ENCODE measurements at places on chromosomes 6 and 20.
A peak's percentile ranks its signal among the peaks of the same experiment; 100 is the strongest.

DNA sequence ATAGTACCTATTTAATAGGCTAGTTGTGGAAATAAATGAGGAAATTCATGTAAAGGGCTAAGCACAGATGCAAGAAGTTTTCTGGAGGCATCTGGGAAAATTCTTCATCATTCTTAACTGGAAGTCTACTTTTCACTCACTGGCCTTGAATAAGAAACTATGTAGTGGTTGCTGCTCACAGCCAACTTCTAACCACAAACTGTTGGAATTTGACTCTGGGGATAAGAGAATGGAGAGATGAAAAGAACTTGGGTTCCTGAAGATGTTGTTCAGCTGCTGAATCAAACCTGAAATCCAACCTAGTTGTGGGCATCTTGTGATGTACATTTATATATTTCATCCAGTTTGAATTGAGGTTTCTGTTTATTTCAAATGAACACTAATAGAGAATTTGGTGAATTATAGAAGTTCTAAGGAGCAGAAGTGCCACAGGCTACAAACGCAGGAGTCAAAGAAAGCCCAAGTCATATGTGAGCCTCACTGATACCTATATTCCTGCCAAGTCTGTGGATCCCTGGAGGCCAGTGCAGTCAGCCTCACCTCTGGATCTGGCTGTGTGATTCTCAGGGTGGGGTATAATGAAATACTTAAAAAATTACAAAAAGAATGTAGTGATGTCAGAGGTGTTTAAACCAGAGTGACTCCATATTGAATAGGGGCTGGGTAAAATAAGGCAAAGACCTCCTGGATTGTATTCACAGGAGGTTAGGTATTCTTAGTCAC is 18.7 kb upstream of the MEI4 start:
- DNase-seq = no peak

DNA sequence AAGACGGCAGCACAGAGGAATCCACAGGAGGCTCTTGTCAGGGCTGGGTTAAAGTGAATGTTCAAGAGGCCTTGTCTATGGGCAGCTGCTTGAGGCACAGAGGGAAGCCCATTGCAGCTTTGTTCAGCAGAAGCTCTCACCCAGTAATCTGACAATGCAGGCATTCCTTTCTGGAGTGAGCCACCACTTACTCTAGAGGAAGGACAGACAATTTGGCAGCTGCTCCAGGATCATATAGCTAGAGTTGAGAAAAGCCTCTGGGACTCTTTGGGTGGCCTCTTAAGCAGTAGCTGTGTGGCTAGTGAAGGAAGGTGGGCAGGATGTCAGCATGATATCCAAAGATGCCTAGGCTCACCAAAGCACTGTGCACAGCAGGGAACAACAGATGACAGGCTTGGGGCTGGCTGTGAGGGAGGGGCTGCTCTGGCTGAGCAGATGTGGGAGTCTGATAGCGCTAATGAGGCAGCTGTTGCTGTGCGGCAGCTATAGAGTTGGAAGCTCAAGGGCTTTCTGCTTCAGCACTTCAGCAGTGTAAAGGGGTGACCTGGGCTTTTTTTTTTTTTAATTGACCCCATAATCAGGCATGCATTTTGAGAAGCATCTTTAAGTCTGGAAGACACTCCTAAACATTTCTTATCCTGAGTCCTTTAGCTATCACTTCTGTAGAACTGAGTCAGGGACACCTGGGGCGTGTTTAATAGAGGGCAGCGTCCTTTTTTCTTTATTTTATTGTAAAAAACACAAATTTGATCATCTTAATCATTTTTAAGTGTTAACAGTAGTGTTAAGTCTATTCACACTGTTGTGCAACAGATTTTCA is 27.2 kb downstream of the CMTR1 start:
- no peak for DNase-seq

DNA sequence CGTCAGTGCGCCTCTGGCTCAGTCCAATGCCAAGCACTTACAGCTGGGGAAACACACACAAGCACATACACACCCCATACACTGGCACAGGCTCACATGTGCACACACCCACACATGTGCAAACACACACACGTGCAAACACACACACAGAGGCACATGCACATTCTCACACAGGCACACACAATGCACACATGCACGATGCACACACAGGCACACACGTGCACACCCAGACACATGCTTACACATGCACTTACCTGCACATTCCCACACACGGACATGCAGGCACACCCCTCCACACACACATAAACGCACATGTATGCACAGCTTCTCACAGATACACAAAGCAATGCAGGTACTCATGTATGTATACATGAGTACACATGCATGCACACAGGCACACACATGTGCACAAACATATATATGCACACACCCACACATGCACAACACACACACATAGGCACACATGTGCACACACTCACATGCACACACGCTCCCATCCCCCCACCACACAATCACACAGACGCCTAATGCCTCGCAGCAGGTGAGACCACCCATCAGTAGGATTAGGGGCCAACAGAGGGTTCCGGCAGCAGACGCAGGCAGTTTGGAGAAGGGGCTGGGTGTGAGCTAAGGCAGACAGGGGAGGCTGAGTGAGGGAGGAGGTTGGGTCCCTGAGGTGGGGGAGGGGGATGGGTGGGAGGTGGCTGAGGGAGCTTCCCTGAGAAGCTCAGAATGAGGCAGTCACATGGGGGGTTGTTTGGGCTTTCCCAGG is 71.2 kb upstream of the SLCO4A1 start:
- no peak for DNase-seq

DNA sequence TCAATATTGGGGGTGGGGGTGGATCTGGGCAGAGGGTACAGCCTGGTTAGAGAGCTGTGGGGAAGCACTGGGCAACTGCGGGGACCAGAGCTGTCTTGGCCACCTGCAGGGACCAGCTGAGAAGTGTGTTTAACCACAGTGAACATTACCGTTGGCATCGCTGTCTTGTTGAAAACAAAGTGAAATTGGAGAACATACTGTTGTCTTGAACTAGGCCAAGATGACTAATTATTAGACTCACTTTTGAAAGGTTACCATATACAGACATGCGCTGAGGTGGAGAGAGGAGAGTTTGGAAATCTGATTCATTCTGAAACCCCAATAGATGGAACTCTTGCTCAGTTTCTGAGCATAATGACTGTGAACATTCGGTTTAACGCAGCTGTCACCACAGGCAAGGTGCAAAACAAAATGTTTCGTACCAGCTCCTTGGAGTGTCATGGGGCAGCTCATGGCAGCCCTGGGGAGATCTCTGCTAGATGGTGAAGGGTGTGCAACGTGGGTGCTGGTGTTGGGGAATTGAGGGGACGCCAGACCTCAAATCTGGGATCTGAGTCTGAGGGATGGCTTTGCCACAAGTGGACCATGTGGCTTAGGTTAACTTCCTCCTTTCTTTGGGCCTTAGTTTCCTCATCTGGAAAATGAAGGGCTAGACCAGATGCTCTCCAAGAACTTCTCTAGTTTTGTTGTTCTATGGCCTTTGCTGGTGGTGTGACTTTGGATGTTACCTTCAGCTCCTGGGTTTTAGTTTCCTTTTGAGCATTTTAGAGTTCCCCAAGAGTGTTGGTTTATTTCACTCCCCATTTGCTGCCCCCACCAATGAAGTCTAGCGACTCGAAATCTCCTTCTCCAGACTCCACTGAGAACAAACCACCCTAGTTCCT is 24.6 kb upstream of the GTSF1L start:
- DNase-seq = peak; percentile 16

DNA sequence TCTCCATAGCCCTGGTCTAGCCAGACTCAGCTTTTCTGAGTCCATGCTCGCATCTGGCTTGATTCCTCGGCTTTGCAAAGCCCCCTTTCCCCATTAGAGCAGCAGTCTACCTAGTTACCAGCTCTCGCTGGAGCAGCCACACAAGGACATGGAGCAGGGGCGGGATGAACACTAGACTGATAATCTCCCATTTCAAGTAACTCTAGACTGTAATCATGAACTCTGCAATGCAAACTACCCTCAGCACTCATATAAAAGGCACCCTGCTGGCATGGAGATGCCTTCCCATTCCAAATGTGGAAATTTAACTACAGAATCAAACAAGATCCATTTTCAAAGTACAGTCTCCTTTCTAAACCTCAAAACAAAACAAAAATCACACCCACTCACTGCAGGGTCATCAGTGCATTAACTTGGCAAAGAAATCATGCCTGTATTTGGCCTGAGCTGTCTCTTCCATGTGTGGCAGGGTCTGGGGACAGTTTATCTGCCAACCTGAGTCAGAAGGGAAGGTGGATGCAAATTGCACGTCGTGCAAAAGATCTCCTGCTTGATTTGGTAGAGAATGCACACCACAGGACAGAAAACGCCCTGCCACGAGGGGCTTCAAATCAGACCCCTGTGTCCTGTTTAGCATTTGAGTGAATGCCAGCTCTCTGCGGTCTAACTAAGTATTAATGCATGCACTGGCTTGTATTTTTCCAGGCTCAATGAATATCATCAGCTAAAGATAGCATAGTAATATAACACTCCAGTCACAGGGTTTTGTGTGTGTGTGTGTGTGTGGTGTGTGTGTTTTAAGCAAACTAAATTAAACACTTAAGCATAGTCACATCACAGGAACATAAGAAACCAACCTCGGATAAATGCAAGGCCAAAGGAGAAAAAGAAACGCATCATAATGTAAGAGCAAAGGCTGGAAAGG is 85.3 kb downstream of the MYLK4 start:
- no peak for DNase-seq

DNA sequence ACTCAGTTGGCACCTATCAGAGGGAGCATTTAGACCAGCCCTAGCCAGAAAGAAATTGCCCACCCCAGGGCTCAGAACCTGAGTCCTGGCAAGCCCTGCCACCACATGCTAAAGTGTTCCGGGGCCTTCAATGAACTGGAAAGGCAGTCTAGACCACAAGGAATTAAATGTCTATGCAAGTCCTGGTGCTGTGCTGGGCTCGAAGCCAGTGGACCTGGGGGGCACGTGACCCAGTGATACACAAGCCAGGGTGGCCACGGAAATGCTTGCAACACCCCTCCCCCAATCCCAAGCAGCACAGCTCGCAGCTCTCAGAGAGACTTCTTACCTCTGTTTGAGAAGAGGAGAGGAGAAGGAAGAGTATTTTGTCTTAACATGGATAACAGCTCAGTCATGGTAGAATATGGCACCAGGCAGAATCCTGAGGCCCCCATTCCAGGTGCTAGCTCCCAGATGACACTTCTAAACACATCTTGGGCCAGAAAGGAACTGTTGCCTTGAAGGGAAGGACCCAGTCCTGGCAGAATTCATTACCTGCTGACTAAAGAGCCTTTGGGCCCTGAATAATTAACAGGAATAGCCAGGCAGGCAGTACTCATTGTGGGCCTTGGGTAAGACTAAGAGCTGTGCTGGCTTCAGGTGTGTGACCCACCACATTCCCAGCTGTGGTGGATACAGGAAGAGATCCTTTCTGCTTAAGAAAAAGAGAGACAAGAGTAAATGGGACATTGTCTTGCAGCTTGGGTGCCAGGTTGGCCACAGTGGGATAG is 111.3 kb downstream of the BTBD9 start:
- no peak for DNase-seq

DNA sequence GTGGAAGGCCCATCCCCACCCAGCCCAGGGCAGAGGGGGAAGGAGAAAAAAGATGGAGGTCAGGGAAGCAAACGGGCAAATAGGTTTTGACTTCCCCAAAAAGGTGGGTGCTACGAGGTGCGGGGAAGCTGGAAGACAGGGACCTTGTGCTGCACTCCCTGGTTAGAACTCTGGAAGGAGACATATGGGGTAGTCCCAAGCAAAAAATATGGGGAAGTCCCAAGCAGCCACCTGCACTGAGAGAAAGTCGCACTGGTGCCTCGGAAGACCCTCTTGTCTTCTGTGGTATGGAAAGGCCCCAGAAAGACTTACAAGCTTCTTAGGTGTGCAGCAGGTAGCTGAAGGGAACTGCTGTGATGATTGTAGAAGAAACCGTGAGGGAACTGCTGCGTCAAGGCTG is 93.8 kb upstream of the CEP85L start:
- DNase-seq = no peak

GRCh38 chr6:56541741-56542360 is 100.8 kb downstream of the DST start:
- DNase-seq = no peak

GRCh38 chr20:20272686-20273085 is 95.2 kb upstream of the INSM1 start:
- no peak for DNase-seq

- no peak for DNase-seq
Measured at GRCh38 chr6:34414999-34415858, 10.6 kb downstream of the RPS10 start.

- no peak for DNase-seq
Measured at GRCh38 chr6:137647762-137648447, 153.7 kb upstream of the OLIG3 start.

DNA sequence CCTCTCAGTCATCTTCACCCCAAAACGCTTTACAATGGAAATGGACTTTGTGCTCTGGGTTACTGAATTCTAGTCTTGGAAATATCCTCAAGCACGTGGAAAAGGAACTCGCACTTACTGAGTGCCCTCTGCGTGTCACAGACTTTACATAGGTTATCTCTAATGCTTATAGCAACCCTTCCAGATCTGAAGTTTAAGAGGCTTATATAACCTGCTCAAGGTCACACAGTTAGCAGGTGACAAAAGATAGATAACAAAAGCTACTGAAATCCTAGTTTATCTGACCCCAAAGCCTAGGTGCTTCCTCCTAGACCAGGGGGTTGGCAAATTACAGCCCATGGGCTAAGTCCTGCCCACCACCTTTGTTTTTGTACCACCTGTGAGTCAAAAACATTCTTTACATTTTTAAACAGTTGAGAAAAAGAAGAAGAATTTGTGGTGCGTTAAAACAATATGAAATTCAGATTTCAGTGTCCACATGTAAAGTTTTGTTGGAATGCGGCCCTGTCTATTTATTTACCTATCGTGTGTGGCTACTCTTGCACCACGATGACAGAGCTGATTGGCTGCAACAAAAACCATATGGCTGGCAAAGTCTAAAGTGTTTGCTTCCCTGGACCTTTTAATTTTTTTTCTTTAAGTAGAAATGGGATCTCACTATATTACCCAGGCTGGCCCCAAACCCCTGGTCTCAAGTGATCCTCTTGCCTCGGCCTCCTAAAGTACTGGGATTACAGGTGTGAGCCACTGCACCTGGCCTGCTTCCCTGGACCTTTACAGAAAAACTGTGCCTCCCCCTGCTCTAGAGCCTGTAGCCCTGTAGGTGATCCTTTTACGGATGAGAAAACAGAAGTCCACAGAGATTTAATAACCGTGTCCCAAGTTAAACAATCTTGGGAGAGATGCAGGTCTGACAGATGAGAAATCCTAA is 110.2 kb upstream of the RREB1 start:
- no peak for DNase-seq

DNA sequence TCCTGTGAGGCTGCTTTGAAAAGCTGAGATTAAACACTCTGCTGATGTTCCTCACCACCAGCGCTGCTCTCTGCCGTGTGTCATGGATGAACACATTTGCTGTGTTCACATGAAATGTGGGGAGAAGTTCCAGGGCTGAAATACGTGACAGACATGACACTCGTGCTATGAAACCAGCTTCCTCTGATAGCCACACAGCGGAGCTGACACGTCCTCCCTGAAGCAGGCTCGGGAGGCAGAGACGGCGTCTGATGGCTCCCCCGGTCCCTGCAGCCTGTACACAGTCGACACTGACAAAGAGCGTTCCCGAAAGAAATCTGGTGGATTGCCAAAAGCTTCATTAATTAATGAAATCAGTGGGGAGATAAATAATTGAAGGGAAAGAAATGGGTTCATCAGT is 17.5 kb downstream of the AGPAT4 start:
- no peak for DNase-seq

Measured in stimulated activated CD8-positive, alpha-beta memory T cell treated with anti-CD3 and anti-CD28 coated beads, Interleukin-7, amount 100 ng/mL, for 24 hours (primary cell).